ENCODE measurements at places on chromosomes 16 and 17.

GRCh38 chr16:19883966-19884485, 622 bp downstream of the GPRC5B start:
- no peak for DNase-seq

- no peak for DNase-seq
These were observed 12.9 kb downstream of the TTYH2 start for GRCh38 chr17:74226252-74226651.

- no peak for DNase-seq
These were observed 25.1 kb downstream of the CCDC57 start for GRCh38 chr17:82187500-82187899.

DNA sequence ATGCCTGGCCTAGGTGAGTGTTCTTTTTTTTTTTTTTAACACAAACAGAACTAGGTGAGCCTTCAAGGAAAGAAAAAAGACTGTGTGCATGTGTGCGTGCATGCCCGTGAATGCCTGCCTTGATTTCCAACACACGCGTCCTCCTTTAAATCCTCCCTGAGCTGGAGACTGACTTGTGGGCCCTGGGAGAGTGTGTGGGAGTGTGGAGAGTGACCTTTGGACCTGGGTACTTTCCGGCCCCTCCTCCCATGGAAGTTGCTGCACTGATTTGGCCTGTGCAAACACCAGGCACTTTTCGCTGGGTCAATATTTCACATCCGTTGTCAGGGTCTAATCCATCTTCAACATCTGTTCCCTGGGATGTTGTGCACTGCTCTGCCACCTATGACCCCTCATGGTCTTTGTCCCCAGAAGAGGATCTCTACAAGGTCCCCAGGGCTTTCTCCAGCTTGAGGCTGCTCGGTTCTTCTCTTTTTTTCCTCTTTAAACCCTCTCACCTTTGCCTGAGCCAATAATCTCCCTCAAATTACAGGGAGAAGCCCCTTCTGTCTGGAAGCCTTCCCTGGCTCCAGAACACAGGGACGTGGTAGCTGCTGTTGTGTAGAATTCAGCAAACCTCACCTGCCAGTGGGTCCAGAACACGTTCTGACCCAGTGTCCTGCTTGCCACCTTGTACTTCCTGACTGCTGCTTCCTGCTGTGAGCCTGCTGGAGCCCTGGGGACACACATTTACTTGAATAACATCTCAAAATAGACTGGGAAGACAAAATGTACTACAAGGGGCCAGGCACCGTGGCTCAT, 20.8 kb upstream of the ATP5MC1 start:
- no peak for DNase-seq

GRCh38 chr17:20244671-20245070, 222.7 kb downstream of the LGALS9B start:
- no peak for DNase-seq

GRCh38 chr16:19524616-19525384, 1.1 kb downstream of the CCP110 start:
- DNase-seq, result peak; percentile 33

- DNase-seq, result no peak
These were observed 5.5 kb upstream of the ASGR1 start for GRCh38 chr17:7184647-7185046.

DNA sequence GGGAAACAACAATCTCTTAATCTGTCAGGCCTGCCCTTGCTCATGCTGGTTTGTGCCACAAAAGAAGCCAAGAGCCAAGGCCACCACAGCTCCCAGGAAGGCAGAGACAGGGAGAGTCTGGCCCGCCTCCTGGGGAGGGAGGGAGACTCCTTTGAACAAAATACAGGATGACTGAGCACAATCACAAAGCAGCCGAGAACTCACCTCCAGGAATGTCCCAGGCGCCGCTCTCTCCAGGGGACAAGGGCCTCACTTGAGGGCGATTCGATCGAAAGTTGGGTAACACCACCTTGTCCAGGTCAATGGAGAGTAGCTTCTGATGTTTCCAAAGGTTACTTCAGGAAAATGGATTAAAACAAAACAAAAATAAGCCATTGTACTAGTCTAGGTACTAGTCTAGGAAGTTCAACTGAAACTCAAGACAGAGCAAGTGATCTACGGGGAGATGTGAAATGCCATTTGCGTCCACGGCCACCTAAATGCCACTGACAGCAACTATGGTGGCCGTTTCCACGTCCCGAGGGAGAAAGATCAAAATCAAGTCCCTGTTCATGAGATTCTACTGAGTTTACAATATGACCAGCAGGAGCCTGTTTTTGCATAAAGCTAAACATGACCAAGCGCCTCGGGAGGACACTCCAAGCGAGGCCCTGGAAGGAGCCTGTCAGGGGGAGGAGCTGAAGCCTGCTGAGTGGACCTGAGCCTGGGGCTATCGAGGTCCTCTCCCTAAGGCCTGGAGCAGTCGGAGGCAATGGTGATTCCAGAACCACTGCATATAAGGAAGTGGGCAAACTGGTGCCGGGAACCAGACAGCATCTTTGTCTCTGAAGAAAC, 13.4 kb upstream of the SLC38A8 start:
- no peak for DNase-seq

DNA sequence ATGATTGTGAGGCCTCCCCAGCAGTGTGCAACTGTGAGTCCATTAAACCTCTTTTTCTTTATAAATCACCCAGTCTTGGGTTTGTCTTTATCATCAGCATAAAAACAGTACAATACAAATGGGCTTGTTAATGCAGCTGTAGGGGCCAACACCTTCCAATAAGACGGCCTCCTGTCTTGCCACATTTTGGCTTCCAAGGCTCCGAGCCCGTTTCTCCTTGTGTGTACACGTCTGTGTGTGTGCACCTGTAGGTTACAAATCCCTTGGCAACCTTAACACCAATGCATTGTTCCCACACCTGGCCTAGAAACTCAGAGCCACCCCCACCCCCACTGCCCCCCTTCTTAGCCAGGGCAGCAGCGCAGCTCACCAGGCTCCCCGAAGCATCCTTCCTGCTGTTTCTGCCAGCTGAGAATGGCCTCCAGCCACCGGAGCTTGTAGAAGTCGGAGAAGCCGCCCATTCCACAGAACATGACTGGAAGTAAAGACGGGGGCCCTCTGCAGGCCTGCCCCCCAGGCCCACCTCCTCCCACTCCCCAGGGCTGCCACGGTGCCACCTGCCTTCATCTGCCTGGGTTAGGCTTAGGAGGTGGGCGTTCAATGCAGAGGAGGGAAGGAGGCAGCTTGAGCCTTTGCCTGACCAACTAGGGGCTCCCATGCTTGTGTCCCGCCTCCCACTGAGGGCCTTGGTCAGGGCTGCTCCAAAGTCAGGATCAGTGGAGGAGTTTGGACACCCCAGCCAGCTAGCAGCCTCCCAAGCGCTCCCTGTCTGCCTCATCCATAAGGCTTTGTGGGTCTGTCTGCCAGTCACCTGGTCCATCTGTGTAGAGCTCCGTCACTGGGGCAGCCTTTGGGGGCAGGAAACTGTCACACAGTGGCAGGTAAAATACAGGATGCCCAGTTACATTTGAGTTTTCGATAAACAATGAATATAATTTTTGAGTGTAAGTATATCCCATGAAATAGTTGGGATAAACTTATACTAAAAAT, 10.6 kb downstream of the C16orf89 start:
- no peak for DNase-seq

DNA sequence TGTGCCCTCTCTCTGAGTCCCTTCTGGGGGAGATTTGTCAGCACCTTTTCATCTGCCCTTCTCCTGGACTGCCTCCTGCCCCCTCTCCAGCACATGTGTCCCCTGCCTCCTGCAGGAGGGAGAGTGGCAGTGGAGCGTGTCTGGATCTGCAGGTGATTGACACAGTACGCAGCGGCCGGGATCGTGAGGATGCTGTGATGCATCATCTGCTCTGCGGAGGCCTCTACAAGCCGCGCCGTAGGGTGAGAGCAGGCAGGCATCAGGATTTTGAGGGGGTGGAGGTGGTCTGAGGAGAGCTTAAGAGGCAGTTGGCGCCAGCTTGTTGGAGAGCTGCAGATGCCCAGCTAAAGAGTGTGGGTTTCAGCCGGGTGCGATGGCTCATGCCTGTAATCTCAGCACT, 10.9 kb downstream of the SLC9A5 start:
- DNase-seq, result no peak

GRCh38 chr16:56833243-56833970, 31.6 kb upstream of the SLC12A3 start:
- DNase-seq, result no peak

GRCh38 chr16:31458073-31458843, 1.0 kb upstream of the ARMC5 start:
- DNase-seq, result peak; percentile 77

DNA sequence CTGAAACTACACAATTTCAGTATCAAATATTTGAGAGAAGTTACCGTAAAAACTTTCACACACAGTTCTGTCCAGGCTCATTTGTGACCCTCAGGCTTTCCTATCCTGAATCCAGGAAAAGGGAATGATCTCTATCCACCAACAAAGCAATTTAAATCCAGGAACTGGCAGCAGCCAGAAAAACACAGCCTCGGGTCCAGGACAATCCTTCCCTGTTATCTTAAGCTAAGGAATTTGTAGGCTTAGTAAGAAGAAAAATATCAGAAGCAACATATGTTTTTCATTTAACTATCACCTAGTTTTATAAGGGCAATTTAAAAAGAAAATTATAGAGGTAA, 47.1 kb downstream of the TEX2 start:
- DNase-seq, result no peak

GRCh38 chr16:29876594-29877249, 13.7 kb upstream of the CDIPT start:
- no peak for DNase-seq

DNA sequence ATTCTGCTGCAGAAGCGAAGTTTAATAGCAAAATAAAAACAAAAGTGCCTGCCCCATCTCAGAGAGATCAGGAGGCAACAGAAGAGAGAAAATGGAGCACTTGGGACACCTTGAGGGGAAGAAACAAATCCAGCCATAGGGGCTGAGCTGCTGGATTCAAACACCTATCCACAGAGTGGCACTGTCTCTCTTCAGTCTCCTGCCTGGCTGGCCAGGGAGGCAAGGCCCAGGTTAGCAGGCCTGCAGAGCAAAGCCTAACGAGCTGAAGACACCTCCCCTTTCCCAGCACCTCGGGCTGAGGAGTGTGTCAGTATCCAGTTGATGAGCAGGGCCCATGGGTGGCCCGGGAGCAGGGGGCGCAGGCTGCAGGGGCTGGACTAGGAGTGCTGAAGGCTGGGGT, 8.8 kb upstream of the KRT31 start:
- DNase-seq, result no peak

- DNase-seq, result no peak
These were observed 18.5 kb upstream of the SCNN1B start for GRCh38 chr16:23283571-23283970.

GRCh38 chr17:58233543-58233942, 4.8 kb upstream of the LPO start:
- no peak for DNase-seq

- no peak for DNase-seq
These were observed 7.2 kb upstream of the FOXF1 start for GRCh38 chr16:86502856-86503748.

- DNase-seq, result peak; percentile 50
These were observed 9.4 kb downstream of the SNX20 start for GRCh38 chr16:50671644-50672260.

DNA sequence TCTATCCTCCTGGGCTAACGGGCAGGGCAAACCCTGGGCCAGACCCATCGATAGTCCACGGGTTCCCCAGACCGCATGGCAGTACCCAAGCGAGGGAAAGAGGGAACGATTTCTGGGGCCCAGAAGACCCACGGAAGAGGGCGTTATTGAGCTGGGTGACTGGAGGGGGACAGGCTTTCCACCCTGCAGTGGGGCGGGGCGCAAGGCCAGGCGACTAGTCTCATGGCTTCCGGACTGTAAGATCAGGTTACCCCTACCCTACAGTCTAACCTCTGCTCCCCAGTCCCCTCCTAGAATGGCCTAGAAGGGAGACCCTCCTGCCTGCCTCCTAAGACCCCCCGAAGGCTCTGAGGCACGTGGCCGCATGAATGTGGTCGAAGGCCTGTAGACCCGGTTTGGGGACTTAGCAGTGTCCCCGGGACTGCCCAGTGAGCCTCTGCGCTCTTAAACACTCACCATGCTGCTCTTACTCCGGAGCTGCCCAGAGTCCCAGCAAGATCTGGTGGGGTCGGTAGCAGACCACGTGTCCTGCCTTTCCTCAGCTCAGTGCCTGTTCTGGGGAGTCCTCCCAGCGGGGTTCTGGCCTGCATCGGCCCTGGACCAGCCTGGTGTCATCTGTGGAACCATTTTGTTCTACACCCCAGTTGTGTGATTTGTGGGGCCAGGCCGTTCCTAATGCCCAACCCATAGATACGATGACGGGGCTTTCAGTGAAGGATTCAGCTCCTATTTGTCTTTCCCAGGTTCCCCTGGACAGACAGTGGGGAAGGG, 13.2 kb upstream of the AURKB start:
- DNase-seq, result peak; percentile 74

DNA sequence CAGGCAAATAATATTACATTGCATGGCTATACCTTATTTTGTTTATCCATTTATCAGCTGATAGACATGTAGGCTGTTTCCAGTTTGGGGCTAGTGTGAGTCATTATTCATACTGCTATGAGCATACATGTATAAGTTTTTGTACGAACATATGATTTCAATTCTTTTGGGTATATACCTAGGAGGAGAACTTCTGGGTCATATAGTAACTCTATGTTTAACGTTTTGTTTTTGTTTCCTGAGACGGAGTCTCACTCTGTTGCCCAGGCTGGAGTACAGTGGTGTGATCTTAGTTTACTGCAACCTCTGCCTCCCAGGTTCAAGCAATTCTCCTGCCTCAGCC, 2.4 kb upstream of the ITGAL start:
- DNase-seq, result no peak
